ENCODE measurements at places on chromosomes 6 and 20. TPM values are rescaled to one million over a fixed set of nuclear protein-coding genes. Genes with fewer than 3 reads are reported as not detected.

Gene PTK6
- 0.22 TPM for total RNA-seq

Gene JAG1
- total RNA-seq = 0.77 TPM

GRCh38 chr6:30703011-30703410 is 12.2 kb upstream of the NRM start:
- H3K4me1 ChIP-seq = no peaks in the 10 kb centered on the region
- H3K4me3 ChIP-seq = no peak overlapping the region
- H3K27ac ChIP-seq = no peak overlapping the region

- H3K27me3 ChIP-seq = no peaks in the 10 kb centered on the region
- peaks cover 4% of the 10 kb centered on the region for H3K36me3 ChIP-seq
- peaks cover 24% of the 10 kb centered on the region for H3K4me1 ChIP-seq
These were observed 85.7 kb downstream of the SHLD1 start for GRCh38 chr20:5835871-5836270.

GRCh38 chr6:13272131-13273046 is 55.9 kb downstream of the TBC1D7 start:
- H3K27me3 ChIP-seq = no peaks in the 10 kb centered on the region
- no peak overlapping the region for H3K27ac ChIP-seq
- H3K4me1 ChIP-seq = peaks cover 16% of the 10 kb centered on the region
- H3K4me3 ChIP-seq = no peak overlapping the region
- DNase-seq = peak; percentile 70
- H3K36me3 ChIP-seq = no peaks in the 10 kb centered on the region

DNA sequence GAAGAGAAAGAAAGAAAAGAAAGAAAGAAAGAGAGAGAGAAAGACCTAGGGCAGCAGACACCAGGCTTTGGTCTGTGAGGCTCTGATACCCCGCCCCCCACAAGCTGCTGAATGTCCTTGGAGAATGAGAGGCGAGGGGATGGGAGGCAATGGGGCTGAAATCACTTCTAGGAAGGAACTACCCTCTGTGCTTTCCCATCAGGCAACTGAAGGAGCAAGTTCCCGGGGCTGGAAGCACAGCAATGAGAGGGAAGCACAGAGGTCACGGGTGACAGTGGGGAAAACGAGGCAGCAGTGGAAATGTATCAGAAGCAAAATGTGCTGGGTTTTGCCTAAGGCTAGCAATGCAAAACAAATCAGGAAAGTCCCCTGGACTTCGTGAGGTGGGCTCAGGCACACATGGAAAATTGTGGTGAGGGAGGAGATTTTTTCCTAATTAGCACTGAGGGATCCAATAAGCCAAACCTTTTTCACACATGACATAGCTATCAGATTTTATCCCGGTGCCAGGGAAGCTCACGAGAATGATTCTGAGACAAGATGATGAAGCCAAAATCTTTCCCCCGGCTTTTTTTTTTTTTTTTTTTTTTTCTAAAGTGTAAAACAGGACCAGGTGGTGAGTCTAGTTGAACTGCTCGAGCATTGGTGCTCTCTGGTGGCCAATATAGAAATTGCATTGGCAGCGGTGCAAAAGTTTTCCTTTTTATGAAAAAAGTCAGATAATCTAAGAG is 16.8 kb upstream of the ARFGEF2 start:
- H3K4me1 ChIP-seq = peaks cover 6% of the 10 kb centered on the region
- no peak overlapping the region for H3K27ac ChIP-seq
- H3K4me3 ChIP-seq = no peak overlapping the region

DNA sequence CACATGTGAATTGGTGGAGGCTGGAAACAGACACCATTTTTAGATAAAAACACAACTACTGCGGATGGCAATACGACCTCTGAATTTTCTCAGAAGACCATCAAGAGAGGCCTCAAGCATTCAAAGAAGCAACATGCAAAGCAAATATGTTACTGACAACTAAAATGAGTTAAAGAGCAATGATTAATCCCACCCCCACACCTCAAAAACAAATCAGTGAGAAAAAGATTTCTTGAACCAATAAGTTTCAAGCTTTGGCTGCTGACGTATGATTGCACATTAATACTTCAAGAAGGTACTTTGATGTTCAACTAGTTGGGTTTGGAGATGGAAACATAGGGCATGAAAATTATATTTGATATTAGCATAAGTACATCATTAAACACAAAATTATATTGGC is 982 bp downstream of the MMUT start:
- peak; percentile 21 for DNase-seq
- no peaks in the 10 kb centered on the region for H3K27me3 ChIP-seq
- no peak overlapping the region for H3K27ac ChIP-seq
- H3K4me1 ChIP-seq = peaks cover 25% of the 10 kb centered on the region
- H3K4me3 ChIP-seq = peak overlapping the region; percentile 76

- no peak overlapping the region for H3K4me3 ChIP-seq
- H3K36me3 ChIP-seq = no peaks in the 10 kb centered on the region
- H3K27ac ChIP-seq = no peak overlapping the region
- H3K27me3 ChIP-seq = peaks cover 6% of the 10 kb centered on the region
- no peak for DNase-seq
These were observed 32.5 kb upstream of the SIRPA start for GRCh38 chr20:1862663-1863053.
